Mucosa of gallbladder (tissue), 1 donor: ENCODE measurements at places on chromosomes 2 and 18.

GRCh38 chr18:2636126-2636631, 19.3 kb upstream of the SMCHD1 start:
- no peak for DNase-seq

DNA sequence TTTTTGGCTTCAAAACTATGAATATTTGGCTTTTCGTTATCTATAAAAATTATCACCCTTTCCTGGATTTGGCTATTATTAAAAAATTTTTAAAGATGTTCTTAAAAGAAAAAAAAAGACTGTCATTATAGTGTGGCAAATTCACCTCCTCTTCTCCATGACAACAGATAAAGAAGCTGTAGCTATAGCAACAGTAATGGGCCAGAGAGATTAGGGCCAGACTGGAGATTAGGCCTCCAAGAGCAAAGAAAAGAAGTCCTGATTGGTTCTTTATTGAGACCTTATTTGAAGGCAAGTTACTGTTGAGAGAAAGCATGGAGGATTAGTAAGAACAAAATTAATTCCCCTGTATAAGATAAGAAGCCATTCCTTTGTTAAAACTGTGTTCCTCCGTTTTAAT, 812.5 kb downstream of the DCC start:
- DNase-seq = no peak

GRCh38 chr2:156329031-156329926, 3.2 kb downstream of the NR4A2 start:
- no peak for DNase-seq

GRCh38 chr2:7738596-7738995, 821.4 kb downstream of the RNF144A start:
- DNase-seq = no peak

GRCh38 chr18:58900015-58900649, 35.5 kb downstream of the ZNF532 start:
- no peak for DNase-seq
